T-helper 1 cell (primary cell): ENCODE measurements at places on chromosomes 6 and 20.

DNA sequence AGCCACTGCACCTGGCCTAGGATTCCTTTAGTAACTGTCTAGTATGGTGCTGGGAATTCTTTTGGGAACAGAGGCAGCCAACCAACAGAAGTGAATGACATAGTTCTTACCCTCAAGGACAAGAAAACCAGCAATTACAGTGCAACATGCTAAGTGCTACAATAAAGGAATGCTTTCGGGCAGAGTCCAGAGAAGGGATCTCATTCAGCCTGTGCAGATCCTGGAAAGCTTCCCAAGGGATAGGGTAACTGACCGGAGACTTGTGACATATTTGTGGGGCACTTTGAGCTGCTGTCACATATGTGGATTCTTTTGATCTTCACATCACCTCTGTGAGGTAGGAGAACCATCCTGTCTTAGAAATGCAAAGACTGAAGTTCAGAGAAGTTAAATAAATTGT is 46.8 kb downstream of the C6orf15 start:
- no peak for DNase-seq

- no peak for DNase-seq
Measured at GRCh38 chr20:16541226-16541625, 32.0 kb downstream of the KIF16B start.

- DNase-seq = no peak
Measured at GRCh38 chr6:129031051-129031599, 148.2 kb downstream of the LAMA2 start.

DNA sequence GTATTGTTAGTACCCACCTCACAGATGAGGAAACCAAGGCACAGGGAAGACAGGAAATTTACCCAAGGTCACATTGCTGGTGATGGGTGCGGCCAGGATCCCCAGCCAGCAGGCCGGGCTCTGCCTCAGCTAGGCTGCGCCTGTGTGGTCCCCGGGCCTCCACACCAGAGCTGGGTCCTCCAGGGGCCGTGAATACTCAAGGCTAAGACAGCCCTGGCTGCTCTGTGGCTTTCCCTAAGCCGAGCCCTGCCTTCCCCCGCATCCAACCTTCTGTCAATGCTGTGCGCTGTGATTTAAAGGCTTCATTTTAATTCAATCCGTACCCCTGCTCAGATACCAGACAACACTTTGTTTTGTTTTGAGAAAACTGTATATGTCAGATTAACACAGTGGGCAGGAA is 246.7 kb downstream of the TTLL2 start:
- no peak for DNase-seq
